ENCODE measurements at places on chromosomes 11 and 22.

DNA sequence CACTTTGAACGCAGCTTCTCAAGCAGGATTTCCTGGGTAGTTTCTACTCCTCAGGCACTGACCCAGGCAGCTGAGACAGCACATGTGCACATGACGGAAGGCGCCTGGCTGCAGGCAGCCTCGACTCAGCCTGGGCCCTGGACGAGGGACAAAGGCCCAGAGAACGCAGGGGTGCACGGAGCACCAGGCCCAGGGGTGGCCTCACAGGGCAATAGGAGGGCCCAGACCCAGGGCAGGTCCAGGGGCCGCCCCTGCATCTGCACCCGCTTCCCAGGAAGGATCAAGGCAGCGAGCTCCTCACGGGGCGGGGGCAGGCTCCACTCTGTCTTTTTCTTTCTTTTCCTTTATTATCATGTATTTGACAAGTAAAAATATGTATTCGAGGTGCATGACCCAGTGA lies 208.4 kb downstream of the BRD1 start:
- DNase-seq, result no peak

DNA sequence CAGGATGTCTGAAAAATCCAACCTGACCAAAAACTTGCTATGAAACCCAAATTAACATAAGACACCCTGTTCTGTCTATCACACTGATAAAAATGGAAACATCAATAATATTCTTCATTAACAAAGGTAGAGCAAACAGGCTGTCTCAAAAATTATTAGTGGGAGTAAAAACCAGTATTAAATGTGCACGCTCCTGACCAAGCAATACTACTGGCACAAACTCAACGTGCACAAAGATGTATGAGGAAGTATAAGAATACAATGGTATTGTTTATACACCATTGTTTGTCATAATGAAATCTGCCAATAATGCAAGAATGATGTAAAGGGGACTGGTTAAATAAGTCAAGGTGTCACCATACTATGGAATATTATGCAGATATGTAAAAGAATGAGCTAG lies 288.5 kb downstream of the MN1 start:
- DNase-seq, result no peak

DNA sequence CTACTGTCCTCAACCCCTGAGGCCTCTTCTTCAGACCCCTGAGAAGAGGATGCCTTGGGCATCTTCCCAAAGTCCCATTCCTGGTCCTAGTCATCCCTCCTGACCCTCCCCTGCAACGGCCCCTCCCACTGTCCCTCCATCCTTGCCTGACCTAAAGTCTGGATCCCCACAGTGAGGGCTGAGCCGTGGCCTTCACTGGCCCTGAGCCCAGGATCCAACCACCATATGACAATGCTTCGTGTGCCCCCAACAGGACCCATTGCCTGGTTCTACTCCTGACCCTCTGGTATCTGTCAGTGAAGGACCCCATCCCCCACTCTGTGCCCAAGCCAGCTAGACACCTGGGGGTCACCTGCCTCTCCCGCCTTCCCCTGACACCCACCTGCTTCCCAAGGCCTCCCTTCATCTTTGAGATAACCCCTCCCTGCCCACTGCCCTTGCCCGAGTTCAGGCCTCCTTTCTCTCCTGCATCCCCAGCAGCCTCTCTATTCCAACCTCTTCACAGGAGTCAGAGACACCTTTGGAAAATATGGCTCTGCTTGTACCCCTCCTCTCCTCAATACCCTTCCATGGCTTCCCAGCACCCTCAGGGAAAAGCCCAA lies 48.0 kb downstream of the LRRC32 start:
- no peak for DNase-seq

DNA sequence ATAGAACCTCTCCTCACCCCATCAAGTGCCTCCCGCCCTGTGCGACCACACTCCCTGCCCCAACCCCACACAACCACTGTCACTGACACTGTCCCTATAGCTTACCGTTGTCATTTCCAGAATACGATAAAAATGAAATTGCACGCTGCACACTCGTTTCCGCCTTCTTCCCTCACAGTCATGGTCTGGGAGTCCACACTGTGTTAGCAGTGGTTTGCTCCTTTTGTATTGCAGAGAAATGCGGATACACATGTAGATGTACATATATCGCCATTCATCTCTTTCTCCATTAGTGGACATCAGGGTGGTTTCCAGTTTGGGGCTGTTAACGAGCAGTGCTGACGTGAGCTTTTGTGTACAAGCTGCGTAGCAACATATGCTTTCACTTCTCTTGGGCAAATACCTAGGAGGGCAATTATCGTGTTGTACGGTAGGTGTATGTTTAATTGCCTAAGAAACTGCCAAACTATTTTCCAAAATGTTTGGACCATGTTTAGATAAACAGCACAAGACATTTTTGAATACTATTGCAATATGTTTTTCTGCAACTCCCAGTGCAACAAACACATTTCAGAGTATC lies 59.2 kb upstream of the CD5 start:
- no peak for DNase-seq

Data from activated naive CD4-positive, alpha-beta T cell (primary cell).